NCI-H1105 treated with DMSO at 0.1 percent for 48 hours (cell line): ENCODE measurements at places on chromosomes 5 and 9.
A peak's percentile ranks its signal among the peaks of the same experiment; 100 is the strongest.

DNA sequence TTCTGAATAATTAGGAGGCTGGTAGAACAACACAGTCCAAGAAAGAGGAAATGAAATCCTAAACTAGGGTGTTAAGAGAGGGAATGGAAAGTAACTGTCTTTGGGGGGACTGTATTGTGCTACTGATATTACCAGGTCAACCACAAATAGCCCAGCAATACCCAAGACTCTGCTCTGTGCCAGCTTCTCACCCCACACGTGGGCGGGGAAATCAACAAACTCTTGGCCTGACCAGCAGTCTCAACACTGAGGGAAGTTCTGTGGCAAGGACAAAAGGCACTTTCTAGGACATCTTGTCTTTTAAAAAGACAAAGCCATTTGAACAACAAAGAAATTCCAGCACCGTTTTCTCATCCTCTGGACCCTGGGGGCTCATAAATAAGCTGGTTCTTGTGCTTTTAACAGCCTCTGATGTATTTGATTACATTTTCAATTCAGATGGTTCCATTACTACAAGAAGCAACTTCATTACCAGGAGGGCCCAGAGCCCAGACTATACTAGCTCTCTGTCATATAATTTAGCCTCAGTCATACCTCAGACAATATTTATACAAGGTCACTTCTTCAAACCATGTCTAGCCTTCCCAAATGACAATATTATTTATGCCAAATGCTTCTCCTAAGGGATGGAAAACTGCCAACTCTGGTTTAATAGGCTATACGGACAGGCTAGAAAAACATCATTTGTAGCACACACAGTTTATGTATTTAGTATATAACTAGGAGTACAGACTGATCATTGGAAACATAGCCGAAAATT, 297.8 kb downstream of the CWC27 start:
- peak; percentile 5 for DNase-seq

DNA sequence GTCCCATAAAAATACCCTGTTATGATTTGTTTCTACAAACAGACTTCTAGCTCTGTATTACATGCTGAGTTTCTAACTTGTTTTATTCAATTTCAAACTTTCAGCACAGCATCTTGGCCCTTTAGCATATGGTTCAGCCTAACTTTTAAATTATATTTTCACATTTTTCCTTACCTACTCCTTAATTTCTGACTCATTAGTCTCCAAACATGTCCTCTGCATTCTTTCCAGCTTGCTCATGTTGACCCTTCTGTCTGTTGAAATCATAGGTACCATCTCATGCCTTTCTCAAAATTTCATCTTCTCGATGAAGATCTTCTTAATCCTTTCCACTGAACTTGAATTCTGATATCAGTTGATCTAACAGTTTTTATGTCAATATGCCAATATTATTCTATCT, 200.9 kb upstream of the RIOK2 start:
- DNase-seq: no peak

DNA sequence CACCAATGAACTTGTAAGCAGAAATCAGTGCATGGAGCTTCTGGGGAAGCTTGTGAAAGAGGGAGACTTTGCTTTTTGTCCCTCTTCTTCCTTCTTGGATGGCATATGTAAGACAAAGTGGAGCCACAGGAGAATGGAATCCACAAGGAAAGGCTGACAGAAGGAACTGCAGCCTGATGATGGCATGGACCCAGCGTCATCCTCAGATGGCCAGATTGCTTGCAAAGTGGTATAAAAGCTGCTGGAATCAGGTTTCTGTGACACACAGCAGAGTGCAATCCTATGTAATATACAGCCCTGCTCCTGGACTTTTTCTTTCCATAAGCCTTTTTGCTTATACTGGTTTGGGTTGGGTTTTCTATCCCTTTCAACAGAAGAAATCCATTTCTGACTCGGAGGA, 31.4 kb upstream of the SPARC start:
- DNase-seq: no peak

DNA sequence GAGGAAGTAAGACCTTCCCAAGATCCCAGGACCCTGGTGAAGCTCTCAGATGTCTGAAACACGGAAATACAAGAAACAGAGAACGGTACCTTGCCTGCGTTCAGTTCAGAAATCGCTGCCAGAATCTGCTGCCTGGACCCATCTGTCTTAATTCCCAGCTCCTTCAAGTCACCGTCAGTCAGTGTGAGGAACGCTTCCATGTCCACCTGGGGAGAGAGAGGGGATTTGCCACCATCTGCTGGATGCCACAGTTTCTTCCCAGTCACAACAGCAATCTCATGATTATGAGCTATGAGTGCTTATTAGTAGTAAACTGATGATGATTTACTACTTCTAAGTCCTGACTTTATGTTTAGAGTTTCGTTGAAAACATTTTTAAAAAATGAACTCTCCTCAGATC, 36.7 kb upstream of the GABBR2 start:
- DNase-seq: no peak

GRCh38 chr5:16674750-16675149, 58.0 kb upstream of the RETREG1 start:
- DNase-seq: no peak

DNA sequence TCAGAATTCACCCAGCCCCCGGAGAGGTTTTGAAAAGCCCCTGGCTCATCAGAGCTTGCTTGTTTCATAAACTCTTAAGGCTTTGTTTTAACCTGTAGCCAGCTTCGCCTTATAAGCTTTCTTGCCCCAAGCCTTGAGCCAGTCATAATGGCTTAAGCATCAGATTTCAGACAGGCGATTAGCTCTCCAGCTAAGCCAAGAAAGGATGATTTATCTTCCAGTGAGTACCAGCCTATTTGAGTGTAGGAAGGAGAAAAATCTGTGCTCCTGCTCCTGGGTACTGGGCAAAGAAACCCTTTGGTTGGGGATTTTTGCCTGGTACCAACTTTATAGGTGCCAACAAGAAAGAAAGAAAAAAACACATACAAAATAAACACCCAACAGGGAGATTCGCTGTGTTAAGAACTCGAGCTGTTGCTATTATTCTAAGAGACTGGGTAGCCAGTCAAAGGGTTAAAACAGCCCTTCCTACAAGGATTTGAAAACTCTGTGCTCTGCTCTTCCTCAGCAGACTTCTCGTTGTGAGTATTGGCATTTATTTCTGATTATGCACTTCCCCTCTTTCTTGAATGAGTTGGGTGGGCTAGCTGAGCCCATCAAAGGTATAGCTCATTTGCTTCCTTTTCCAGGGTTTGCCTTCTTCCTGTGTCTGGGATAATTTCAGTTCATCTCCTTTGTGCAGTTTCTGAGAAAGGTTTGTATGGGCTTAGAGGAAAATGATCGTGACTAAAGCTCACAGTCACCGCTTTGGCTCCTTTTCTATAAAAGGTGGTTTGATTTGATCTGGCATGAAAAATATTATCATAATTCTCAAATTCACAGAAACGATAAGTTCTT, 157.2 kb upstream of the DMRT1 start:
- no peak for DNase-seq

DNA sequence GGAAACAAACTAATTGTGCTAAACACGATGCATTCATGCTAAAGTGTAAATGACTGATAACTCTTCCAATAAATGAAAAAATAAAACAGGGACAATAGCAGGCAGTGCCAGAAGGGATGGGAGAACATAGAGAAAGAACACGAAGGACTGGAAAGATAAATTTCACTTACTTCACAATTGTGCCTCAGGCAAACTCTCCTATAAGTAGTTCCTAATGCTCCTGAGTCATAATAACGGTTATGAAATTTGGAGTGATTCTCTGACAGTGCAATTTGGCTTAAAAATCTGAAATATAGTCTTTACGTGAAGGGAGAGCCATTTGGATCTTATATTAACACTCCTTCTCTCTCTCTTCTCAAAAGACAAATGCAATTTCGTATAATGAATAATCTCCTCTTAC, 2218.5 kb downstream of the MAT2B start:
- DNase-seq: no peak

DNA sequence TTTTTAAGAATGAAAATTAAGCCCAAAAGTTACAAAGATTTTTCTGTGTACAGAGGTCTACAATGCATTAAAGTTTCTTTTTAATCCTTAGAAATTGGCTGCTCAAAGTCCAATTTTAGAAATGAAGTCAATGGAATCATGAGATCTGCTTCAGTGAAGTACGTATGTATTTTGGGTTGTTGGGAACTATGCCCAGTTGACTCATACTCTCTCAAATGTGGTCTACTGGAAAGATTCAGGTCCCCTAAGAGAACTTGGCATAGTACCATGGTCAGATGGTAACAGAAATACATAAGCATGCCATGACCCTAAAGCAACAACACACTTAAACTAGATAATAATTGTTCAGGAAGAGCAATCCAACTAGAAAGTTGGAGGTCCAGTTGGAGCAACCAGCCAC, 23.0 kb downstream of the FBLL1 start:
- DNase-seq: no peak

DNA sequence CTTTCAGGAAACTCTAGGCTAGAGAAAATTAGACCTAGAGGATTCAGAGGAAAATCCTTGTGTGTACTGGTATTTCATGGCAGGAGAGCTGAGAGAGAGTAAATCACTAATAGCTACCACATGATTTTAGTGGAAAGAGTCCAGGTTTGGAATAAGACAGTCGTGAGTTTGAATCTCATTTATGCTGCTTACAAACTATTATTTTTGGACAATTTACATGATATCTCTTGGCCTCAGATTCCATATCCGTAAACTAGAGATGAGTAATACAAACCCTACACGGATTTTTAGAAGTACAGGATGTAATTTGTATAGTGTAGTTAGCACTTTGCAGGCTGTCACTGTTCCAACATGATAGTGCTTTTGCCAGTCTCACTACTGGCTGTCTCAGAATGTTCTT, 2.7 kb downstream of the IL31RA start:
- no peak for DNase-seq

GRCh38 chr9:123643518-123643917, 286.4 kb downstream of the DENND1A start:
- DNase-seq: peak; percentile 55

- DNase-seq: no peak
Observed at GRCh38 chr9:97809666-97810344, 43.2 kb upstream of the FOXE1 start.

GRCh38 chr5:142769251-142769792, 855 bp upstream of the ARHGAP26 start:
- no peak for DNase-seq

DNA sequence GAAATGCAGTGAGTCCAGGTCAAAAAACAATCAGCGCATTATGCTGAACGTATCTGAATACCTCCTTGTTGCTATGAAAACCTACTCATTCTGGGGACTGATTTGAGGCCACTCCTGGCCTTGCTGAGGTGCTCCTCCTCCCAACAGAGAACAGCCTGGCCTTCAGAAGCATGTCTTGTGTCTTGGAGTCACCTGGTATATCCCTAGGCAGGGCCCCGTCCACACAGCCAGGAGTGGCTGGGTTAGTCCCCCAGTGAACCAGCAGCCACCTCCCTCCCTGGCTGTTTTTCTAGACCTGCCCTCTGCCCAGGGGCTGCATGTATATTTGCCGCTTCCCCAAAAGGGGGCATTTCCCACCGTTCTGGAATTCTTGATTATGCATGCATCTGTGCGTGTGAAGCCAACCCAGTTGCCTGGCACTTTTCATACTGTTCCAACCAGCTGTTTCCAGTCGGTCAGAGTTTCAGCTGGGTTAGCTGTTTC, 99.2 kb upstream of the SPATA31C2 start:
- no peak for DNase-seq

GRCh38 chr5:16675806-16676205, 59.0 kb upstream of the RETREG1 start:
- DNase-seq: no peak

- DNase-seq: peak; percentile 6
Observed at GRCh38 chr5:172010278-172010677, 3.8 kb upstream of the FBXW11 start.

GRCh38 chr9:91775011-91775707, 174.9 kb downstream of the ROR2 start:
- peak; percentile 61 for DNase-seq

GRCh38 chr9:98185611-98186171, 6.7 kb downstream of the CORO2A start:
- DNase-seq: no peak

DNA sequence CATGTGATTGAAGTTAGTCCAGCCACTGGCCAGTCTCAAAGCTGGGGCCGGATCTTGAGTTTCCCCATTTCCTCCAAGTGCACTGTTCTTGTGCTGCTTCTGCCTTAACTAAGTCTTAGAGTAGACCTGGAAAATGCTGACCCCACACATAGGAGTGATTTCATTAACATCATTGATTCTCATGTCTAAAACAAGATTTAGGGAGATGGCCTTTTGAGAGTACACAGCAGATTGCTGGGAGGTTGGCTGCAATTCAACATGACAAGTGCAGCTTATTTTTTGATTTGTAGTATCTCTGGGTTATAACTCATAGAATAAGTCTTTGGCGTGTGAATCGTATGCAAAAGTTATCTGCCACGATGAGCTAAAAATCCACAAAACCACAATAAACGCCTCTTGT, 131.0 kb downstream of the CMYA5 start:
- no peak for DNase-seq

DNA sequence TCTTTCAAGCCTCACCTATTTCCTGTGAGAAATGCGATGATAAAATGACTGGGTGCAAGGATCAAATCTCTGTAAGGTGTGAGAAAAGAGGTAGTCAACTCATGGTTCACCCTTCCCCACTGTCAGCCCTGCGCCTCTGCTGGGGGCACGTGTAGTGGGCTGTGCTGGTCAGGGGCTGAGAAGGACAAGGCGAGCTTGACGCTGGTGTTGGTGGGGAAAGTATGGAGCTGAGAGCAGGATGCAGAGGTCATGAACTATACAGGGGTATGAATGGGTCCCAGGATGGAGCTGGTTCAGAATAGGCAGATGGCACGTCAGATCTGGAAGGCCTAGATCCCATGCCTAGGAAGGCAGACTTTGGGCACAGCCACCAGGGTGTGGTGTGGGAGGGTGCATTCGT, 20.6 kb downstream of the PITX1 start:
- no peak for DNase-seq

GRCh38 chr9:88587885-88588649, 53.1 kb downstream of the NXNL2 start:
- DNase-seq: no peak

- no peak for DNase-seq
Observed at GRCh38 chr9:92506184-92506857, 24.0 kb upstream of the ASPN start.

DNA sequence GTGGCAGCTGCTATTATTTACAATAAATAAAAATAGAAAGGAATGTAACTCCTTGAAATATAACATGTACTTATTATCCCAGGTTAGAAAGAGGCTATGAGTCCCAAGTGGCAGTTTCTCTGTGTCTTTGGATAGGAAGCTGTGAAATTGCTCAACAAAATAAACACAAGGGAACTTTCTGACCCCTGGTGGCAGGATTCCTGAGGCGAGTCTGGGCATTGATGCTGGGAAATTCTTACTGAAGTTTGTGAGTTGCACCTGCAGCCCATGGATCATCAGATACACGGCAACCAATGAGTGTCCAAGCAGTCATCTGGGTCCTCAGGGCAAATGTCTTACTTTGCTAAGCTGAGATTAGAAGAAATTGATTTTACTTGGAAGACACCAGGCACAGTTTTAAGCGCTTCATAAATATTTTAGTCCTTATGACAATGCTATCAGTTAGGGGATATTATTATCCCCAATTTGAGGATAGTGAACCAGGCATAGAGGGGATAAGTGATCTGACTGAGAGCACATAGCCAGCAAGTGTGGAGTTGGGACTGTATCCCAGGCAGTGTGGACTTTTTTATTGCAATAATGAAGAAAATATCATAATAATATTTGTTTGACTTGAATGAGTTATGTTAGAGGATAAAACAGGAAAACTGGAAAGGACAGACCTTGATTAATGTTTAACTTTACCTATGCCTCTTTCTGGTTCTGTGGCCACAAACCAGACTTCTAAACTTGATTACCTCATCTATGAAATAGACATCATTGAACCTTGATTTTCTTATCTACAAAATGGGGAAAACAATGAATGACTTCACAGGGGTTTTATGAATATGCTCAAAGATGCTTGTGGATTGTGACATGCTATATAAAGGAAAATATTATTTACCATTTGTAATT, 265.5 kb upstream of the ADAMTSL1 start:
- peak; percentile 12 for DNase-seq
